ENCODE measurements at places on chromosomes 16 and 17. TPM values are rescaled to one million over a fixed set of nuclear protein-coding genes. Genes with fewer than 3 reads are reported as not detected.

Gene DERL2
- polyA plus RNA-seq, result 57.5 TPM

Gene EVI2B
- polyA plus RNA-seq, result 79.7 TPM

Gene DHX58
- polyA plus RNA-seq, result 21.7 TPM

Gene ITGB4
- polyA plus RNA-seq, result 0.35 TPM

Gene CDT1
- polyA plus RNA-seq, result 0.46 TPM

Gene CSH1
- polyA plus RNA-seq, result not detected

Gene ITGAX
- 1.1 TPM for polyA plus RNA-seq

Gene OR1A1
- not detected for polyA plus RNA-seq

Gene CA7
- polyA plus RNA-seq, result not detected

Gene CNGB1
- polyA plus RNA-seq, result not detected

Gene CES1
- 1.8 TPM for polyA plus RNA-seq

Gene SLC16A6
- polyA plus RNA-seq, result 2.6 TPM

Gene OR3A2
- polyA plus RNA-seq, result 1.4 TPM

Gene NAGLU
- polyA plus RNA-seq, result 8.0 TPM

Gene NPIPA8
- not detected for polyA plus RNA-seq

Gene GAN
- 2.2 TPM for polyA plus RNA-seq

Gene FBXW10
- not detected for polyA plus RNA-seq

Gene ZNHIT3
- 98.8 TPM for polyA plus RNA-seq

Gene KANSL1
- polyA plus RNA-seq, result 13.2 TPM

Gene CAMKK1
- polyA plus RNA-seq, result 0.77 TPM

Gene HBA2
- not detected for polyA plus RNA-seq

Gene SDK2
- 1.6 TPM for polyA plus RNA-seq

Gene ZNF624
- 2.6 TPM for polyA plus RNA-seq

Gene NTN3
- not detected for polyA plus RNA-seq

Gene TBC1D3I
- polyA plus RNA-seq, result not detected

Gene SPNS2
- 0.63 TPM for polyA plus RNA-seq

Gene CMTM2
- polyA plus RNA-seq, result not detected

Gene GRAPL
- polyA plus RNA-seq, result 0.44 TPM

Gene PDILT
- polyA plus RNA-seq, result not detected

Gene TNRC6C
- polyA plus RNA-seq, result 8.6 TPM

Gene CFAP52
- not detected for polyA plus RNA-seq

Gene NLRC3
- polyA plus RNA-seq, result 19.7 TPM

Gene PTGES3L
- not detected for polyA plus RNA-seq

Gene TEX14
- not detected for polyA plus RNA-seq

Gene PRR35
- polyA plus RNA-seq, result not detected

Gene SLC5A10
- 0.25 TPM for polyA plus RNA-seq

Gene NUPR1
- polyA plus RNA-seq, result not detected

Gene ADAD2
- polyA plus RNA-seq, result 0.10 TPM

Gene LITAFD
- polyA plus RNA-seq, result not detected

Gene DNAH3
- polyA plus RNA-seq, result not detected

Gene ASPA
- not detected for polyA plus RNA-seq

Gene KRT24
- polyA plus RNA-seq, result not detected

Gene CD19
- polyA plus RNA-seq, result 0.17 TPM
